Activated CD8-positive, alpha-beta T cell treated with anti-CD3 and anti-CD28 coated beads for 36 hours (primary cell): ENCODE measurements at places on chromosomes 5 and 9. TPM values are rescaled to one million over a fixed set of nuclear protein-coding genes. Genes with fewer than 3 reads are reported as not detected.

MAST4 gene
- total RNA-seq = 10.0 TPM

CYSRT1 gene
- 0.34 TPM for total RNA-seq

WDR70 gene
- 32.7 TPM for total RNA-seq

SOX30 gene
- 0.16 TPM for total RNA-seq

GFPT2 gene
- not detected for total RNA-seq

SPATA31C1 gene
- total RNA-seq = not detected

SLC1A3 gene
- 0.34 TPM for total RNA-seq

COL27A1 gene
- total RNA-seq = 8.4 TPM

GRM6 gene
- total RNA-seq = not detected

SLC25A46 gene
- total RNA-seq = 38.8 TPM

DNA sequence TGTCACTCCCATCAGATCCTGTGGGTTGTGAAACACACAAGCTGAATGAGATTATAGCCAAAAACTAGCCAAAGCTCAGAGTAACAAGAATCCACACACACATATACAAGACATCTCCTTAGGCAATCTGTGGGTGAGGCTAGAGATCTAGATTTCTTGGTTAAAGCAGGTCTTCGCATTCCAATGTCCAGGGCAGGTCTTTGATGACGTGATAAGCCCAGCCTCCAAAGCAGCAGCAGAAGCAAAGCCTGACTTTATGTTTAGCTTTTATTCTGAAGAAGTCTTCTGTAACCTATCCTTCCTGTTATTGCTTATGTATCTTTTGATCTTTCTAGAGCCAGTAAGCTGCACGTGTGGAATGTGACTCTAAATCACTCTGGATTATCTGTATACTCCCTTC is 199.1 kb upstream of the SLC30A5 start:
- DNase-seq = no peak

DNA sequence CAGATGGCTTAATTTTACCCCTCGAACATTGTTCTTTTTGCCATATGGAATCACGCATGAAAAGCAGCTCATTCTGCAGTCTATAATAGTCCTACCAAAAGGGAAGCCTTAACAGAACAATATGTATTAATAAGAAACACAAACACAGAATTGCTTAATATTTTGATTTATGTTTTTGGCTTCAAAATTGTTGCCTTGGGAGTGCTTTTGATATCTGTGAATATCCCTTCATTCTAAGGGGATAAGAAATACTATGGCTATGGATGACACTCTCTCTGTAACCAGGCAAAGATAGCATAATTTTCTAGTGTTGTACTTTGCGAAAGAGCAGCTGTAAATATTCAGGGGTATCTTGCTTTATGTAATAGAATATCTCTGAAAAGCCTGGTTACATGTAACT is 26.3 kb upstream of the CFAP95 start:
- no peak for DNase-seq

DNA sequence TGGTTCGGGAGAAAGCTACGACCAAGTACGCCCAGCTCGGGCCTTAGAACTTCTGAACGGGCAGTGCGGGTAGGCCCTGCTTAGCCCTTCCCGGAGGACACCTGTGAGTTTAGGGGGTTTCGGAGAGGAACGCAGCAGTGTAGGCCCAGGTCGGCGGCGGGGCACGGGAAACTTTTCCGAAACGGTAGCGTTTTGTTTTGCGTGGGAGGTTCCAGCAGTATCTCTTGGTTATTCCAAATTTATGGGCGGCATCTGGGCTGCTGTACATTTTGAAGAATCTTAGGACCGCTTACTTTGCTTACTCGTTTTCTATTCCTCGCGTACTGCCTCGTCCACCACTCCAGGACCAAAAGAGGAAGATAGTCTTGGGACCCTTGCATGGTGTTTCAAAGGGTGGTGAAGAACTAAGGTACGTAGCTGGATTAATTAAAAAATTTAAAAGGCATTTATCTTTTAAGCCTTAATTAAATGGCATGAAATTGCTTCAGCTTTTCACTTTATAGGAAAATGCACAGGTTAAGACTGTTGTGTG is 492 bp downstream of the TENT2 start:
- DNase-seq = no peak

DNA sequence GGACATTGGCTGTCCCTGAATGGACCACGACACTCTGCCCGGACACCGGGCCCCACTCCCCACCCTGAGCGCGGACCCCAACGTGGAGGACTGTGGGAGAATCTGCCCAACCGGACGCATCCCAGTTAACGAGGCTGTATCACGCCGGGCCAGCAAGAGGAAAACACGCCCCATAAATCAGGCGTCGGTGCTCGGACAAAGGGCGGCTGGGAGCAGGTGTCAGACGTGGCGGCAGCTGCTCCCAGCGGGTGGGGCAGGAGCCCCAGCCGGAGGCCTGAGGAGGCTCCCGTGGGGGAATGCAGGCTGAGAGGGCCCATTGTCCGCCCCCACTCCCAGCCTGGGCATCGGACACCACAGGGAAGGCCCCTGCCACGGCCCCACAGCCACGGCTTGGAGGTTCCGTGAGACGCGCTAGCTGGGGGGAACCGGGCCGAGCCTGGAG is 19.2 kb downstream of the NOTCH1 start:
- no peak for DNase-seq

GRCh38 chr5:14794583-14795230 is 76.9 kb downstream of the ANKH start:
- no peak for DNase-seq

GRCh38 chr9:90916147-90916734 is 114.6 kb downstream of the SYK start:
- no peak for DNase-seq

DNA sequence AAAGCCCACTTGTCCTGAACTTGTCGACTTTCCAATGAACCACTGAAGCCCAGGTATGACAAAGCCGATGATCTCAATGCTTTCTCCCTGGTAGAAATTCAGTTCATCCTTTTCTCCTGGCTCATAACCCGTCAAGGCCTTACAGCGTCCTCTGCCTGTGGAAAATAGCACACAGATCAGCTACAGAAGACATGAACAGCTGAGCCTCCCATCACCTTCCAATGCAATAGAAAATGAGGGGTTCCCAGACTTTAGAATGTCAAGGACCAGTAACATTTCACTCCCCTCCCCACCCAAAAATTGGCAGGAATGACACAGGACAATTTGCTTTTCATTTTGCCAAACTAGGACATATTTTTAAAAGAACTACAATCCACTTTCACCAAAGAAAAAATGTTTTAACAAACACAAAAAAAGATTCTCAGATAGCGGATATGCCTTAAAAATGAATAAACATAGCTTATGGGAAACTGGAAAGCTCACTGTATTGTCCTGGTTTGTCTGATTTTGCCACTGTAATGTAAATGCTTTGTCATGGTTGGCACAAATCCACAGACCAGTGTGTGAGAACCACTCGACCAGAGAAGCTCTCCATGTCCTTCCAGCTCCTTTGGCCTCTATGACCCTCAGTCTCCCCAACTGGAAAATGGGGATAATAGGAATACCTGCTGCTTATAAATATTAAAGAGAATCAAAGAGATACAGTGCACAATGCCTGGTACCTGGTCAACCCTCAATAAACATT is 24.4 kb downstream of the SH3TC2 start:
- DNase-seq = no peak

DNA sequence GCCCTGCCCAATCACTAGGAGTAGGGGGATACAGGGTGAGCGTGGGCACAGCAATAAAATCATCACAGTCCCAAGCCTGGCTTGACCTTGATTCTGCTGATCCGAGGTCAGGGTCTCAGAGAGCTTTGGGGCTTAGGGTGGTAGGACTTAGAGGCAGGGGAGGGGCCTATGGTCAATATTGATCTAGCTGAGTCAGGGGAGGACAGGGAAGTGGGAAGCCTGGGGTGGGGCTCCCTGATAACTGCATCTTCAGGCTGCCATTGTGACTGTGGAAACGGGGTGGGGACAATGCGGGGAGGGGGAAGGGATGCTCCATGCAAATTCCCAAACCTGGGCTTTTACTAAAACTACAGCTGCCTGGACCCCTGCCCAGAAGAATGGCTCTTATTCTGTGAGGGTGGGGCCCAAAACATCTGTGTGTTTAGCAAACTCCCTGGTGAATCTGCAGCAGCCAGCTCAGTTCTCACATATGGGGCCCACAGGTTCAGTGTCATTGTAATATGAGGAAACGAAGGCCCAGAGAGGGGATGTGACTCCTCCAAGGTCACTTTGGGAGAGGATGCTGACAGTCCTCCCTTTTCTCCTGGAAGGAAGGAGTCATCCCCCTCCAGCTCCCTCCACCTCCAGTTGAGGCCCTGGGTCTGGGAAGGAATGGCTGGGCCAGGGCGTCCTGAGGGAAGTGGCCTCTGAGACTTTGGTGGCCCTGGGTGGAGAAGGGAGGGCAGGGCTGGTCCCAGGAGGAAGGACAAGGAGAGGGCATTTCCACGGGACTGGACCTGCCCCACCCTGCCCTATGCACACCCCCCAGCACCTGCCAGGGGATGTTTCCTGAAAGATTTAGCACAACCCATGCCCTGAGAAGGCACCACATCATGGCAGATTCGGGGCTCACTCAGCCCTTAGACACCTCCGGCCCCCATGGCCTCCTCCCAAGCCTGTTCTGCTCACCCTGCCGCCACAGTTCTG is 26.4 kb downstream of the SLC6A7 start:
- no peak for DNase-seq

DNA sequence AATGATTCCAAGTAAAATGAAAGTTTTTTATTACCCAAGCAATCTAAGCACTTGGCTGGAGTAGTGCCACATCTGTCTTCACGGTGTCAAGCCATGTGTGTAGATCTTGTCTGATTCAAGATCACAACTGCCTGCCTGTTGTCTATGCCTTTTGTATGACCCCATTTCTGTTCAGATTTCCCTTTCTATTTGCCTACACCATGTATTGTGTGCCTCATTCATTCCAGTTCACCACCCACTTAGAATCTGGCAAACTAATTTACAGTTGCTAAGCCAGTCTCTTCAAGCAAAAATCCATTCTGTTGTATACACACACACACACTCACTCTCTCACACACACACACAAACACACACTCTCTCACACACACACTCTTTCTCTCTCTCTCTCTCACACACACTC is 33.7 kb downstream of the GLDC start:
- DNase-seq = no peak

DNA sequence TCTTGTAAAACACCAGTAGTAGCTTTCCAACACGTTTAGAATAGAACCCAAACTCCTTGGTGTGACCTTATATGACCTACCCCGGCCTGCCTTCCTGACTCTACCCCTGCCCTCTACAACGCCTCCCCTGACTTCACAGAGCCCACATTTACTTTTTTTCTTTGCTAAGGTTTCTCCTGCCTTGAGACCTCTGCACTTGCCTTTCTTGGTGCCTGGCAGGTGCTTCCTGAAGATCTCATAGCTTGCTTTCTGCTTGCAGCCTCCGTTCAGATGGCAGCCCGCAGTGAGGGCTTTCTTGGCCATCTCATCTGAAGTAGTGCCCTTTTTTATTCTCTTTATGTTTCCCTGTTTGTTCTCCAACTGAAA is 24.3 kb downstream of the NUP214 start:
- DNase-seq = no peak

DNA sequence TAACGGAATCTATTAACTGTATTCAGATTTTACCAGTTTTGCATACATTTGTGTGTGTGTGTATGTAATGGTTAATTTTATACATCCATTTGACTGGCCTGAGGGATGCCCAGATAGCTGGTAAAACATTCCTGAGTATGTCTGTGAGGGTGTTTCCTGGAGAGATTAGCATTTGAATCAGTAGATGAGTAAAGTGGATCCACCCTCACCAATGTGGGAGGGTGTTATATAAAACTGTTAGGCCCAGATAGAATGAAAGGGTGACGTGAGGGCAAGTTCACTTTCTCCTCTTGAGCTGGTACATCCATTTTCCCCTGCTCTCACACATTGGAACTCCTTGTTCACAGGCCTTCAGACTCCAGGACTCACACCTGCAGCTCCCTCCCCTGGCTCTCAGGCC is 88.7 kb downstream of the EMB start:
- no peak for DNase-seq

GRCh38 chr5:22593592-22593991 is 259.6 kb downstream of the CDH12 start:
- no peak for DNase-seq

DNA sequence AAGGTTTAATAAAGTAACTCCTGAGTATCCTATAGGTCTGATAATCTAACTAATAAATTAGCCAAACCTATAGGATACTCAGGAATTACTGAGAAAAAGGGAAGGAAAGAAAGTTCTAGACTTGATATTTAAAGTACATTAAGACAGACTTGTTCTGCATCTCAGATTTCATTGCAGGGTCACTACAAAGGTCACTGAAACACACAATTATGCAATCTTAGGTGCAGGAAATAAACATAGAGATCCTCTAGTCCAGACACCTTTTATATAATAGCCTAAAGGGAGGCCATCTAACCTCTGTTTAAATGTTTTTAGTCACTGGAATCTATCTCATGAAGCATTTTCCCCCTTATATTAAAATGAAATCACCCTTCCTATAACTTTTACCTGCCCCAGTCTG is 1215.7 kb downstream of the MAT2B start:
- DNase-seq = no peak

DNA sequence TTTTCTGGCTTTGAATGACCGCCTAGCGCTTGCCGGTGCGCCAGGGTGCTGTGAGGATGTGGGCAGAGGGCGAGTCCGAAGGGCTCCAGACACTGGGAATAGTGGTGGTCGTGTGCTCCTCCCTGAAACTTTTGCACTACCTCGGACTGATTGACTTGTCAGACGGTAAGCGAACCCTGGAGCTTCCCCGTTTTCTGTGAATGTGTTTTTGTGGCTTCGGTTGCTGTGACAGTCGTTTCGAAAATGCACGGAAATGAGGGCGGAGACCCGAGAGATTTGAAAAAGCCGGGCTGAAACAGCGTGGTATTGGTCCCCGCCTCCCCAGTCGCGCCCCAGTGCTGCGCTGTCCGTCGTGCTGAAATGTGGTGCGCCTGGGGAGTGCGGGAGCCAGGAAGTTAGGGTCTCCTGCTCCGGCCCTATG is 102.5 kb upstream of the GABRP start:
- peak; percentile 70 for DNase-seq

GRCh38 chr5:97547999-97548738 is 365.1 kb upstream of the RIOK2 start:
- DNase-seq = no peak

DNA sequence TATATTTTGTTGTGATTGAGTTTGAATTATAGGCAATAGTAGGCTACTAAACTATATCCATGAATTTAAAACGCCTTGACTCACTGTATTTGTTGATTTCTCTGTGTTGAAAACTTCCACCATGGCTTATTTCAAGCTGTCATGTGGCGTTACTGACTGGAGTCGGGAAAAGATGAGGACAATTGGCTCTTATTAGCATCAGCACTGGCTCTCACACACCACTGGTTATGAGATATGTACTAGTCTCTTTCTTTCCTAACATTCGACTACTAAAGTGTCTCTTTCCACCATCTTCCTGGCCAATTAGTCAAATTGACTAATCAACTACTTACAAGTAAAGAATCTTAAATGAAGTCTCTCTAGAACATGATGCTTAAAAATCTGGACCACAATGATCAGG is 9.1 kb upstream of the DAB2 start:
- no peak for DNase-seq
